ENCODE measurements at places on chromosomes 5 and 9. TPM values are rescaled to one million over a fixed set of nuclear protein-coding genes. Genes with fewer than 3 reads are reported as not detected.

GRCh38 chr5:157387683-157388093 lies 72.3 kb upstream of the NIPAL4 start:
- DNase-seq, result no peak

DNA sequence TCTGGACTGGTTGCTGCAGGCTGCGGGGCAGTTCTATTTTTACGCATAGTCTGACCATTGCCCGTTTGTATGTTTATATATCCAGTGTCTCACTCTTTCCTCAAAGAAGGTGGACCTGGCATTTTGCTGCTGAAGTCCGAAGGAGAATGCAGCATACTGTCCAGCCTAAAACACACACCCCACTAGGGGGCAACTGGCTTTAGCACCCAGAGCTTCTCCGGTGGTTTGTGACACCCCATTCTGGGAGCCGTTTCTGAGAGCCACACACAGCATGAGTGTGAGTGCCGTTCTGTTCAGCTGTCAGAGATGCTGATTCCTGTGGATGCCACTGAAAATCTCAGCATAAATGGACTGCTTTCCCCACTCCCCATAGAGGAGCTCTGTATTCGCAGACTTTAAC lies 290.5 kb upstream of the TAS2R1 start:
- DNase-seq, result no peak

DNA sequence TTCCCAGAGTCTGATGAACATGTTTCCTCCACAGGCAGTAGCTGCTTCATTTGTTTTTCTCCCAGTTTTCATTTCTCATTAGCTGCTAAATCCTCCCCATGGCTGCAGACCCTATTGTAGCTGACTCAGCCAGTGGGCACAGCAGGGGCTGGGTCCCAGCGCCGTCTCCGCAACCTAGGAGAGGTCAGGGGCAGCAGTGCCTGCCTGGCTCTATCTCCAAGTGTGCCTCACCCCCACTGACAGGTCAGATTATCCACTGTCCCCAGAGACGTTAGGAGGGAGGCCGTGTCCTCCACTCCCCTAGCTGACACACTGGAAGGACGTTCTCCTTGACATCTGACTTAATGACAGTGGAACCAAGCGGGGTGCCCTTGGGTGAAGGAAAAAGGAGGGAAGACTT lies 31.1 kb downstream of the KCNIP1 start:
- no peak for DNase-seq

- no peak for DNase-seq
These were observed 20.2 kb upstream of the ANXA1 start for GRCh38 chr9:73131461-73131860.

DNA sequence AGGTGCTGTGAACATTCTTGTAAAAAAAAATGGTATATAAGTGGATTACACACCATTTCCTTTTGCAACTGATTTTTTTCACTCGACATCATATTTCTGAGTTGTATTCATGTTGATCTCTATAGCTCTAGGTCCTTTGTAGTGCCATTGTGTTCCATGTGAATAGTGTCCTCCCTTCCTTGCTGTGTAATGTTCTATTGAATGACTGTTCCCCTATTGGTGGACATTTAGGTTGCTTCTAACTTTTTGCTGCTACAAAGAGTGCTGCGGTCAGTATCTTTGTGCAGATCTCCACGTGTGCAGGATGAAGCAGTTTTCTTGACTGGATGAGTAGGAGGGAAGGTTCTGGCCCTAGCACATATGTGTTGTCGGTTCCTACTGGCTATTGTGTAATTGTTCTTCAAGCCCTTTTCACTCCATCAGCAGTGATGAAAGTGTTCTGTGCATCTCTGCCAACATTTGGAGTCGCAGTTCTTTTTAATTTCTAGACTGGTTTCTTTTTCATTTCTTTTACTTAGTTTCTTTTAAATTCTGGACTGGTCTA lies 20.2 kb downstream of the DAB2IP start:
- no peak for DNase-seq

DNA sequence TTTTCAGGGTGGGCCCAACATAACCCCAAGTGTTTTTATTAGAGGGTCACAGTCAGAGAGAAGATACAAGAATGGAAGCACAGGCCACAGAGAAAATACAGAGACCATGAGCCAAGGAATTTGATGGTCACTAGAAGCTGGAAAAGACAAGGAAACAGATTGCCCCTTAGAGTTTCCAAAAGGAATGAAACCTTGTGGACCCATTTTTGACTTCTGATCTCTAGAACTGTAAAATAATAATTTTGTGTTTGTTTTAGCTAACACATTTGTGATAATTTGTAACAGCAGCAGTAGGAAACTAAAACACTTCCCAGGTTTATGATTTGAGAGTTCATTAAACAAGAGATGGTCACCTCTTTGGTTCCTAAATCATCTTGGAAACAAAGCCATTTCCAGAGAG lies 21.8 kb downstream of the CDKN2A start:
- DNase-seq, result no peak

DNA sequence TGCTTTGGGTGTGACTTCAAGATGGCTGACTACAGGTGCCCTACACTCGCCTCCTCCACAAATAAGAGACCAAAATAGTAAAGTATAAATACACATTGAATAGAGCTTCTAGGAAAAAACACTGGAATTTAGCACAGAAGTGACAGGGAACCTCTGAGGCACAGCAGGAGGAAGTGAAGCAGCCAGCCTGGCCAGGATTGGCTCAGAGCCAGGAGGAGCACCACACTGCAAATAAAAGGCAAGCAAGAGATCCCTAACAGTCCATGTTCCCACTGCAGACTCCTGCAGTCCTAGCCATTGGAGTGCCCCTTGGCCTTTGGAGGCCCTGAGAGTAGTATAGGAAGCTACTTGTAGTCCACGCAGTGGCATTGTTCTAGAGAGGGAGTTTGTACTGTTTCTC lies 186.7 kb upstream of the TLX3 start:
- DNase-seq, result no peak

DNA sequence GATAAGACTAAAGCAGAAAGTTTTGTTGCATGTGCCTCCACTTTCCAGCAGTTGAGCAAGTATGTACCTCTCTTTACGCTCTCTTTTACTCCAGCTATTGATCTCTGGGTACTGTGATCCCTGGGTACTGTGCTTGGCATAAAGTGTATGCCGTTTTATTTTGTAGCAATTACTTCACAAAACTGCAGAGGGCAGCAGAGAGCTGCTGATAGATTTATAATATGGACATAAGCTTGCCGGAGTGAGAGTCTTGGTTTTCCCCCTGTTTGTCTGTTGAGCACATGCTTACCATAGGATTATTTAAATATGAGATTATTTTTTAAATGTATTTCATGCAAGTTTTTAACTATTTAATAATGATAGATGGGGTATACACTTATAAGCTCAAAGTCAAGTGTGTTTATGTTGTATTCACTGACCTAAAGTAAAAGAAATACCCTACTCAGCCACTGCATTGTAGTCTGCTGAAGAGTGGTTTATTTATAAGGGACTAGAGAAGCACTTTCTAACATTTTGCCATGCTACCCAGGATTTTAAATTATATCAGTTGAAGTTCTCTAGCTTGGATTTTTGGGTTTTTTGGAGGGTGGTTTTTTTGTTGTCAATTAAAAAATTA lies 13.0 kb downstream of the TTC1 start:
- DNase-seq, result peak; percentile 31

DNA sequence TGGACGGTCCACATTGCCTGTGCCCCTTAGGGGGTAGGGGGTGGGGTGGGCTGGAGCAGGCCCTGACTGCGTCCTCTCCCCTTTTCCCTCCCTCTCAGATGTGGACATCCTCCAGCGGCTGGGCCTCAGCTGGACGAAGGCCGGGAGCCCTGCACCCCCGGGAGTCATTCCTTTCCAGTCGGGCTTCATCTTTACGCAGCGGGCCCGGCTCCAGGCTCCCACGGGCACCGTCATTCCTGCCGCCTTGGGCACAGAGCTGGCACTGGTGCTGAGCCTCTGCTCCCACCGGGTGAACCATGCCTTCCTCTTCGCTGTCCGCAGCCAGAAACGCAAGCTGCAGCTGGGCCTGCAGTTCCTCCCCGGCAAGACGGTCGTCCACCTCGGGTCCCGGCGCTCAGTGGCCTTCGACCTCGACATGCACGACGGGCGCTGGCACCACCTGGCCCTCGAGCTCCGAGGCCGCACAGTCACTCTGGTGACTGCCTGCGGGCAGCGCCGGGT lies 12.3 kb downstream of the COL27A1 start:
- no peak for DNase-seq

DNA sequence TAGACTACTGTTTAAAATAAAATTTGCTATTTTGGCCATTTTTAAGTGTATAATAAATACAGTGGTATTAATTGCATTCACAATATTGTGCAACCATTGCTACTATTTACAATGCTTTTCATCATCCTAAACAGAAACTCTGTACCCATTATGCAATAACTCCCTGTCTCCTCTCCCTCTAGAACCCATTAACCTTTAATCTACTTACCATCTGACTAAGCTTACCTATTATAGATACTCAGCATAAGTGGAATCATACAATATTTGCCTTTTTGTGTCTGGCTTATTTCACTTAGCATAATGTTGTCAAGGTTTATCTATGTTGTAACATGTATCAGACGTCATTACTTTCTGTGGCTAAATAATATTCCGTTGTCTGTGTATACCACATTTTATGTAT lies 25.9 kb downstream of the CD14 start:
- DNase-seq, result no peak

DNA sequence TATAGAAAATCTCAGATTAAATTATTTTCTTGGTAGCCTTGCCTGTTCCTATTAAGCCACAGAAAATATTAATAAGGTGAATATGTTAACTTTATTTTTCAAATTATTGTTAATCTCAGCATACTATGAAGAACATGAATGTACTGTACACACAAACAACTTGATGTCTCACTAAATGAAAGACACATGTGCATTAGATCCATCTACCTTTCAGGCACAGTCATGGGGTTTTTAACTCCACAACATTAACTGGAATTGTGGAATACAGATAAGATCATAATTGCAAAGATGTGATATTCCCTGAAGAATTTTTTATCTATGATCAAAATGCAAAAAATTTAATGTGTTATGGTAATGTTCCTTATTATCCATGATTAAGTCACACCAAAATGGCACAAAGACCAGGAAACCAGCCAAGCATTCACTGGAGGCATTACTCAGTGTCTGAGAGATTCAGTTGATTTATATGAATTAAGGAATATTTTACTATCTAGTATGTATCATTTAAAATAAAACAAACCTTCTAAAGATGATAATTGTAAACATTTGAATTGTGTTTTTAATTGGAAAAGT lies 150.0 kb upstream of the VCAN start:
- DNase-seq, result no peak

- no peak for DNase-seq
These were observed 49.1 kb downstream of the DOCK2 start for GRCh38 chr5:169686137-169686536.

- no peak for DNase-seq
These were observed 142.8 kb downstream of the DCP2 start for GRCh38 chr5:113119246-113119924.

GRCh38 chr9:131477367-131477766 lies 25.4 kb upstream of the POMT1 start:
- no peak for DNase-seq

DNA sequence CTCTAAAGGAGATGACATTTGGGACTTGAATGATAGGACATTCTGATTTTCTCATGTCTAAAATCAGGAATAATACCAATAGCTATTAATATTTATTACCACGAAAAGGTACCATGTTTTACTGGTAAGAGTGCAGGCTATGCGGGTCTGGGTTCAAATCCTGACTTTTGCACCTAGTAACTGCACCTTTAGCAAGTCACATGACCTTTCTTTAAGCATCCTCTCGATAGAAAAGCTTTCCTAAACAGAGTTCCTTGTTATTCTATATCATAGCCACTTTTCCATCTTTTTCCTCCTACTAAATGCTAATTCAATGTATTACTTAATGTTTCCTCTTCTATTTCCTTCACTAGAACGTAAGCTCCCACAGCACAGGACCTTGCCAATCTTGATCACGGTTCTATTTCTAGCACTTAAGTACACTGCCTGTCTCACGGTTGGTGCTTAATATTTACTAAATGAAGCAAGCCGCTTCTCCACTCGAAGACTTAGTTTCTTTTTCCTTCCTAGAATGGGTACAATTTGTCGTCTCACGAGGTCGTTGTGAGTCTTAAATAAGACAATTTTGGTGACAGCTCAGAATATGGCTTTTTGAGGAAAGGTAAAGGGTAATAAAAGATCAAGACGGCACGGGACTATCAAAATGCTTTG lies 816 bp downstream of the RBM18 start:
- DNase-seq, result no peak

- DNase-seq, result peak; percentile 66
These were observed 1.5 kb downstream of the GDNF start for GRCh38 chr5:37838152-37838932.

- peak; percentile 92 for DNase-seq
These were observed at the start of gene MOB3B for GRCh38 chr9:27529316-27530278. Gene MOB3B, minus strand, starts transcription at chr9:27529814. Its CDS starts 74,264 bp downstream, at chr9:27455550.

DNA sequence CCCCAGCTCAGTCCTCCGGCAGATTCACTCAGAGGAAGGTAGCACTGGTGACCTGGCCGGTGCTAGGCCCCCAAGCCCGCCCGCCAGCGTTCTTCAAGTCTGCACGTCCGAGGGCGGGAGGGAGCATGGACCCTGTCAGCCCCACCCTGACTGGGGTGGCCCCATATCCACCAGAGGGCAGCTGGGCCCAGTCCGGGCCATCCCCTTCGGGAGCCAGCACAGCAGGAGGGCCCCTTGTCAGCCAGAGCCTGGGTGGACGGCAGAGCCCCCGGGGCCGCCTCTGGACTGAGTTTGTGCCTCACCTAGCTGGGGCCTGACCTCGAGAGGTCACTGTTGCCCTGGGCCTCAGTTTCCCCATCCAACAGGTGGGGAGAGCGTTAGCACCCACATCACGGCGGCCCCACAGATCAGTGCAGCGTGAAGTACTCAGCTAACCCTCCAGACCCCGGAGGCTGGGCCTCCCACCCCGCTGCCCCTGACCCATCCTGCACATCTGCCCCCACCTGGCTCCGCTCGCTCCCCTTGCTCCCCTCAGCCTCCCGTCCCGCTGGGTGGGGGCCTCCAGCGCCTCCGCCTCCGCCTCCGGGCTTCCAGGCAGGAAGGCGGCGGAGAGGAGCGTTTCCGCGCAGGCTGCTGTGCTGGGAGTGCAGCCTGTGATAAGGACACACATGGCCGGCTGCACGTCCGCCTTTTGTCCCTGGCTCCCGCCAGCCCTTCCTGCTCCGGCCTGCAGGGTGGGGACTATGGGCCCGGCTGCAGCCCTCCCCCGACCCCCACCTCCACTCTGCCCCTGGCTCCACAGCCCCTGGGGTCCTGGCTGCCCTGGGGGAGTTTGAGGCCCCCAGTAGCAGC lies 16.6 kb upstream of the EGFL7 start:
- no peak for DNase-seq

GRCh38 chr9:120625222-120625621 lies 45.3 kb upstream of the CDK5RAP2 start:
- no peak for DNase-seq

Gene GPR21
- not detected for total RNA-seq

Gene INSL6
- not detected for total RNA-seq

Gene SDHA
- total RNA-seq, result 145 TPM

Gene TAF11L5
- total RNA-seq, result not detected

Gene NR5A1
- total RNA-seq, result 0.39 TPM

Gene MLANA
- not detected for total RNA-seq

Gene GRIA1
- 0.76 TPM for total RNA-seq

Gene HSDL2
- 14.3 TPM for total RNA-seq

Gene TAF1L
- total RNA-seq, result 0.02 TPM

Gene HSD17B3
- not detected for total RNA-seq

Gene FAM120A
- total RNA-seq, result 53.3 TPM

Data from WTC11 (cell line).